ENCODE measurements at places on chromosomes 4 and X. TPM values are rescaled to one million over a fixed set of nuclear protein-coding genes. Genes with fewer than 3 reads are reported as not detected.

DNA sequence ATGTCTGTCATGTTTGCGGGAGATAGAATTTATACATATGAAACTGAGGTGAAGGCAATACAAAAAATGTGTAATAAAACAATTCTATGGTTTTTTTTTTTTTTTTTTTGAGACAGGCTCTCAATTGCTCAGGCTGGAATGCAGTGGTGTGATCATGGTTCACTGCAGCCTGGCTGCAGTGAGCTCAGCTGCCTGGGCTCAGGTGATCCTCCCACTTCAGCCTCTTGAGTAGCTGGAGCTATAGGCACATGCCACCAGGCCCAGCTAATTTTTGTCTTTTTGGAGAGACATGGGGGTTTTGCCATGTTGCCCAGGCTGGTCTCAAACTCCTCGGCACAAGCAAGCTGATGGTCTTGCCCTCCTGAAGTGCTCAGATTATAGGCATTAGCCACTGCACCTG is 10.1 kb downstream of the RADX start:
- H3K27me3 ChIP-seq, result no peaks in the 10 kb centered on the region
- no peak overlapping the region for H3K4me3 ChIP-seq
- no peaks in the 10 kb centered on the region for H3K4me1 ChIP-seq
- no peaks in the 10 kb centered on the region for H3K36me3 ChIP-seq

Gene AREG
- total RNA-seq, result 230 TPM

DNA sequence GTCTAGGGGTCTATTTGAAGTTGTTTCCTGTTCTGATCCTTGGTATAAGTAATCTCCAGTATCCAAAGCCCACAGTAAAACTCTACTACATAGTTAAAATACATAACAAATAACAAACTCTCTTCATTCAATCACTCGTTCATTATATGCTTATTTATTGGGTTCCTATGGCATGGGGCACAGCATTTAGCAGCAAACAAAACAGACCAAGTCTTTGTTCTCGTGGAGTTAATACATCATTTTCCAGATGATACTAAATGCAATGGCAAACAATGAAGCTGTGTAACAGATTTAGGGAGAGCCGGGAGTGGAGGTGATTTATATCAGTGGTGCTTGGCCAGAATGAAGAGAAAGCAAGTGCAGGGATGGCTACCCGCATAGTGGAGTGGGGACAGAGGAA is 36.6 kb upstream of the SPARCL1 start:
- H3K27me3 ChIP-seq, result no peaks in the 10 kb centered on the region
- no peak for DNase-seq
- no peak overlapping the region for H3K4me3 ChIP-seq

DNA sequence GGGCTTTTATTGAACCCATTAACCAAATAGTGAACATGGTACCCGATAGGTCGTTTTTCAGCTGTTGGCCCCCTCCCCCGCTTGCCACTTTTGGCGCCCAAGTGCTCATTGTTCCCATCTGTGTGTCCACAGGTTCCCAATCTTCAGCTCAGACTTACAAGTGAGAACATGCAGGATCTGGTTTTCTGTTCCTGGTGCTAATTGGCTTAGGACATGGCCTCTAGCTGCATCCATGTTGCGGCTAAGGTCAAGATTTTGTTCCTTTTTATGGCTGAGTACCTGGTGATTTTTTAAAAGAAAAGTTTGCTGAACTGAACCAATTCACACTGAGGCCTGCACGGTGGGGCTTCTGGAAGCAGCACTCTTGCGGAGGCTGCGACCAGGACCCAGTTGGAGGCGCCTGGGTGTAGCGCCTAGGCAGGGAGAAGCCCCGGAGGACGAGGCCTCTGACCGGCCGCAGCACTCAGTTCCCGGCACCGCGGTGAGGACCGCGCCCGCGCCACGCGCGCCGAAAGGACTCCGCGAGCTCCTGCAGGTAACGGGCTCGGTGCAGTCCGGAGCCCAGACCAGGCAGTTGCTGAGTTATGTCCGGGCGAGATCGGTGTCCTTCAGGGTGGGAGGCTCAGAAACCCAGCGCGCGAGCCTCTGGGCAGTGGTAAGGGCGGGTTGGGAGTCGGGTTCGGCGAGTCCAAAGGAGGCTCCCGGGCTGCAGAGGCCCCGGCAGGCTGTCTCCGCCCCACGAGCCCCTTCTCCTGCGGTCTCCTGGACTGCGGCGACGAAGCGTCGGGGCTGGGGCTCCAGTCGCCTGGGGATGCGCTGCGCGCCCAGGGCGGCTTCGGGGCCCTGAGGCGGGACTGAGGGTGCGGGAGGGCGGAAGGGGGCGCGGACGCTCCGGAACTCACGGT is 15.8 kb upstream of the SLC25A4 start:
- peak; percentile 15 for DNase-seq
- no peaks in the 10 kb centered on the region for H3K4me1 ChIP-seq
- H3K36me3 ChIP-seq, result peaks cover 19% of the 10 kb centered on the region

GRCh38 chr4:3355266-3355748 is 62.5 kb downstream of the RGS12 start:
- H3K27ac ChIP-seq, result no peak overlapping the region
- DNase-seq, result no peak
- H3K36me3 ChIP-seq, result no peaks in the 10 kb centered on the region
- H3K4me1 ChIP-seq, result no peaks in the 10 kb centered on the region

All from Calu3 (cell line).